Astrocyte (in vitro differentiated cells and primary cell): ENCODE measurements at places on chromosomes 12 and 14. TPM values are rescaled to one million over a fixed set of nuclear protein-coding genes. Genes with fewer than 3 reads are reported as not detected.

Gene ZDHHC22
- total RNA-seq: 0.50 and 0.52 TPM in 2 replicates

Gene NOS1
- 0.05 TPM in 1 of 2 replicates, not detected in the other for total RNA-seq

Gene SCNN1A
- total RNA-seq: 0.94 and 1.3 TPM in 2 replicates

Gene TSPAN19
- total RNA-seq: not detected in 2 replicates

Gene TMEM229B
- 1.3 and 1.8 TPM in 2 replicates for total RNA-seq

Gene NFE2
- 0.29 and 0.41 TPM in 2 replicates for total RNA-seq

DNA sequence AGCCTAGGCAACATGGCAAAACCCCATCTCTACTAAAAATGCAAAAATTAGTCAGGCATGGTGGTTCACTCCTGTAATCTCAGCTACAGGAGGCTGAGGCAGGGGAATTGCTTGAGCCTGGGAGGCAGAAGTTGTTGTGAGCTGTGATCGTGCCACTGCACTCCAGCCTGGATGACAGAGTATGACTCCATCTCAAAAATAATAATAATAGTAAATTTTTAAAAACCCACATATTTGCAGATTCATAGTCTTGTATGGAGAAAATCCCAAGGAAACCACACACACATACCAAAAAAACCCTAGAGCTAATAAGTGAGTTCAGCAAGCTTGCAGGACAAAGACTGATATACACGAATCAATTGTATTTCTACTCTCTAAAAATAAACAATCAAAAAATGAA lies 19.0 kb upstream of the MTHFD1 start:
- DNase-seq: peak; percentile 6
- H3K4me1 ChIP-seq: peaks cover 4% of the 10 kb centered on the region
- H3K27ac ChIP-seq: no peak overlapping the region
- H3K27me3 ChIP-seq: no peaks in the 10 kb centered on the region
- H3K4me3 ChIP-seq: no peak overlapping the region
- no peaks in the 10 kb centered on the region for H3K36me3 ChIP-seq

GRCh38 chr12:91920276-91920675 lies 225.4 kb downstream of the BTG1 start:
- no peaks in the 10 kb centered on the region for H3K27me3 ChIP-seq
- H3K4me3 ChIP-seq: no peak overlapping the region
- peak; percentile 2 for DNase-seq

GRCh38 chr12:131894981-131895639 lies 688 bp downstream of the ULK1 start:
- no peaks in the 10 kb centered on the region for H3K27me3 ChIP-seq
- no peak for DNase-seq
- H3K36me3 ChIP-seq: no peaks in the 10 kb centered on the region
- H3K4me1 ChIP-seq: peaks cover 17% of the 10 kb centered on the region
- H3K27ac ChIP-seq: peak overlapping the region; percentile 91
- peak overlapping the region; percentile 70 for H3K4me3 ChIP-seq

DNA sequence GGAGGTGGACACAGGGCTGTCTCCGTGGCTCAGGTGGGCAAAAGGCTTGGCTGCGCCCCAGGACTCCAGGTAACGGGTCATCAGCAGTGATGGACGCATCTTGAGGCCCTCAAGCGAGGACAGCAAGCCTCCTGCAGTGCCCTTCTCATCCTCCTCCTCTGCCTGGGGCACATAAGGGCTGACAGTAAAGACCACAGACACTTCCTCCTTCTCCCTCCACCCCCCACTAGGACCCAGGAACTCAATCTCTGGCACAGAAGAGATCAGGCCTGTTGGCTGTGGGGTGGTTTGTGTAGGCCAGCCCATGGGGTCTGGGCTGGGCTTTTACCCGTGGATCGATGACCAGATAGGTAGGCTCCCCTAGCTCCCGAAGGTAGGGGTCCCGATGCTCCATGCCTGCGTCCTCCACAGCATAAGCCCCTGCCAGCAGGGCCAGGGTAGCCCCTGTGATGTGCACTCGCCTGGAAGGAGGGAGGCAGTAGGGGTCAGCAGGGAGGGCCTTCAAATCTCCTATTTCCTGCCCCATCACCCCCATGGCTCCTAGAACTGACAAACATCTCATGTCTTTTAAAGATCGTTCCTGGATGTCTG lies 5.7 kb downstream of the ADCY4 start:
- H3K4me3 ChIP-seq: no peak overlapping the region
- H3K4me1 ChIP-seq: peaks cover 15% of the 10 kb centered on the region
- no peak overlapping the region for H3K27ac ChIP-seq

- no peak for DNase-seq
- no peaks in the 10 kb centered on the region for H3K27me3 ChIP-seq
- no peak overlapping the region for H3K4me3 ChIP-seq
- no peaks in the 10 kb centered on the region for H3K4me1 ChIP-seq
Observed at GRCh38 chr12:80262346-80262745, 163.0 kb downstream of the OTOGL start.

GRCh38 chr12:128807161-128807724 lies 16.5 kb downstream of the SLC15A4 start:
- peaks cover 9% of the 10 kb centered on the region for H3K4me1 ChIP-seq
- H3K4me3 ChIP-seq: no peak overlapping the region
- no peaks in the 10 kb centered on the region for H3K27me3 ChIP-seq

DNA sequence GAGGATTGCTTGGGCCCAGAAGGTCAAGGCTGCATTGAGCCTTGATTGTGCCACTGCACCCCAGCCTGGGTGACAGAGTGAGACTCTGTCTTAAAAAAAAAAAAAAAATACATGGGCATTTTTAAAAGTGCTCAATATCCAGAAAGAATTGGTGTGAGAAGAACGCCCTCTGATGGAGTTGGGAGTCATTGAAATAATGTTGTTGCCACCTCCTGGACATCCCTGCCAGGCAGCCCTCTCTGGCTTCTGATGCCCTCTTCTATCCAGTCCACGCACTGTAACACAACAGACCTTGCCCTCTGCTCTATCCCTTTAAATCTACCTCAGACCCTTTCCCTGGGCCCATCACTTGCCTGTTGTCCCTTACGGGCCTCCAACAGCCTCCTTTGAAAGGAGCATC lies 4.9 kb downstream of the PTGDR start:
- H3K27me3 ChIP-seq: peaks cover 24% of the 10 kb centered on the region
- H3K27ac ChIP-seq: no peak overlapping the region
- H3K4me1 ChIP-seq: peaks cover 5% of the 10 kb centered on the region
- no peak for DNase-seq

- no peaks in the 10 kb centered on the region for H3K27me3 ChIP-seq
- H3K27ac ChIP-seq: no peak overlapping the region
- H3K4me1 ChIP-seq: peaks cover 7% of the 10 kb centered on the region
- no peak for DNase-seq
- H3K4me3 ChIP-seq: no peak overlapping the region
Observed at GRCh38 chr14:54715239-54715638, 148.3 kb downstream of the SAMD4A start.

- no peaks in the 10 kb centered on the region for H3K4me1 ChIP-seq
- no peaks in the 10 kb centered on the region for H3K27me3 ChIP-seq
- no peak overlapping the region for H3K27ac ChIP-seq
- no peaks in the 10 kb centered on the region for H3K36me3 ChIP-seq
- DNase-seq: peak; percentile 26
- H3K4me3 ChIP-seq: no peak overlapping the region
Observed at GRCh38 chr12:75613981-75614380, 102.6 kb upstream of the KRR1 start.

- no peaks in the 10 kb centered on the region for H3K36me3 ChIP-seq
- no peaks in the 10 kb centered on the region for H3K4me1 ChIP-seq
Observed at GRCh38 chr12:78470354-78471195, 394.0 kb upstream of the SYT1 start.

- no peak overlapping the region for H3K4me3 ChIP-seq
- no peaks in the 10 kb centered on the region for H3K27me3 ChIP-seq
- H3K27ac ChIP-seq: no peak overlapping the region
- no peaks in the 10 kb centered on the region for H3K36me3 ChIP-seq
Observed at GRCh38 chr12:78402366-78403134, 462.0 kb upstream of the SYT1 start.

- H3K36me3 ChIP-seq: no peaks in the 10 kb centered on the region
- H3K4me1 ChIP-seq: no peaks in the 10 kb centered on the region
- H3K27me3 ChIP-seq: no peaks in the 10 kb centered on the region
- no peak overlapping the region for H3K27ac ChIP-seq
- H3K4me3 ChIP-seq: no peak overlapping the region
Observed at GRCh38 chr12:113081873-113082272, 25.3 kb downstream of the DTX1 start.

- DNase-seq: no peak
- no peak overlapping the region for H3K27ac ChIP-seq
- H3K27me3 ChIP-seq: no peaks in the 10 kb centered on the region
- H3K4me1 ChIP-seq: no peaks in the 10 kb centered on the region
Observed at GRCh38 chr12:39807043-39807442, 187.4 kb upstream of the ABCD2 start.
